ENCODE measurements at places on chromosomes 6 and 20.

DNA sequence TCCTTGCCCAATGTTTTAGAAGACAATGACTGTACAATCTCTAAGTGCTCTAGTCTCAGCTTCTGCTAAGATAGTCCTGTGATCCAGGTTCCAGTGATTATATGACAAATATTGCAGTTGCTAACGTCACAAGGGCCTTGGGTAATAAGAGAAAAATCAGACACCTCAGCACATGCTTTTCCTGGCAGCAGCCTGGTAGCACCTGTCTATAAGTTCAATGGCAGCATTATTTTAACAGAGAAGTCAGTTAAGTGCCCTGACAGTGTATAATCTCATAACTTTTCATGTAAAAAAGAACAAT is 121.3 kb upstream of the BCLAF1 start:
- DNase-seq = no peak

DNA sequence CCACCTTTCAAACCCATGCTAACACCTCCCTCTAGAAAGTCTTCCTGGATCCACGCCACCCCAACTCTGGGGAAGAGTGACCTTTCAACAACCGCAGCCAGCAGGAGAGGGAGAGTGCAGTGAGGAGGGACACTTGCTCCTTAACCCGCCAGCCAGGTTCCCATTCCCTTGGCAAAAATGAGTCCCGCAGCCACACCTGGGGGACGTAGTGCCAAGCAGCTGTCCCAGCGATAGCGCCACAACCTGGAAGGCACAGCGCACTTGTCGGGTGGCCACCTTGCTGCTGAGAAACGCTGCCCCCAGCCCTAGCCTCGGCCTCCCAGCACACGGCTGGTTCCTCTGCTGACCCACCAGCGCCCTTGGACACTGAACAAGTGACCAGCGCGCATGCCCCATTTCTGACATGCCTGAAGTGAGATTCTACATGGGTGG is 119.3 kb downstream of the JPH2 start:
- no peak for DNase-seq

- DNase-seq = no peak
These were observed 5.3 kb downstream of the ZNF512B start for GRCh38 chr20:63964412-63964811.

GRCh38 chr20:4546786-4547185 is 174.9 kb upstream of the PRND start:
- no peak for DNase-seq

DNA sequence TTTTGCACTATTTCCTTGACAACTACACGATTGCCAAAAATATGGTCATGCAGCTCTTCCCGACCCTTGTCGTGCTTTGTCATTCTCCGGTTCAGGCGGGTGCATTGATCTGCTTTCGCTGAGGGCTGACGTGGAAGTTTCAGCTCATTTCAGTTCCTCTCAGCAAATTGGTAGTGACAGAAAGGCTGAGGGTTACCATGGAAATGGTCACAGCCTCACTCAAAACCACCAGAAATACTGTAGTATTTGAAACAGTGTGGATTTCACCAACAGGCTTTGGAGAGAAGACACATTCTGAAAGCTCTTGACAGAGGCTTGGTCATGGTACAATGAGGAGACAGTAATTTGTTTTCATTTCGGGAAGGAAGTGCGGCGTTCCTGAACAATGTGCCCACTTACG is 99.7 kb upstream of the EXOC2 start:
- no peak for DNase-seq

DNA sequence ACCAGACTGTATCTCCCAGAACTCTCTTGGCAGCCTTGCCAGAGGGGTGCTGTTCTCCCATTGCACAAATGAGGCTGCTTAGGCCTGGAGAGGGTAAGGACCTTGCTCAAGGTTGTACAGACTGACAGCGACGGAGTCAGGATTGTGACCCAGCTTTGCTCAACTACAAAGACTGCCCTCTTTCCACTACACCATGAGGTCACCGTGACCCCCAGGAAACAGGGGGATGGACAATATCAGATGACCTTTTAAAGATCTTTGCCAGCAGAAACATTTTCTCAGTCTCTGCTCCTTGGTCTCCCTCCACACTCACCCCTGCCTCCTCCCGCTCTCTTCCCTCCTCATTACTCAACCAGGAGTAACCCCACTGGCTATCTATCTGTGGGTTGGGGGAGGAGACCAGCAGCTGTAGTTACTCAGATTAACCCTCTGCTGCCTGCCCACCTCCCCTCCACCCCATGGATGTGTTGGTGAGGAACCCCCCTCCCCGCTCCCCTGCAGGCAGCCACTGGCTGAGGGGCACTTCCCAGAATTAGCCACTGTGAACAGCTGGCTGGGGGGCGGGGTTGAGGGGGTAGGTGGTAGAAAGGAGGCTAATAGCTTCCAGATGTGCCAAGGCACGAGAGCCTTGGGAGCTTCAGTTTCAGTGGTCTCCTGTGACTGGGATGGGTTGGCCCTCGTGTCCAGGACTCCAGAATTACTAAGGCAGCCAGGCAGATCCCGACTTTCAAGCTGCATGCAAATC is 26.9 kb upstream of the MRPS18A start:
- DNase-seq = no peak

DNA sequence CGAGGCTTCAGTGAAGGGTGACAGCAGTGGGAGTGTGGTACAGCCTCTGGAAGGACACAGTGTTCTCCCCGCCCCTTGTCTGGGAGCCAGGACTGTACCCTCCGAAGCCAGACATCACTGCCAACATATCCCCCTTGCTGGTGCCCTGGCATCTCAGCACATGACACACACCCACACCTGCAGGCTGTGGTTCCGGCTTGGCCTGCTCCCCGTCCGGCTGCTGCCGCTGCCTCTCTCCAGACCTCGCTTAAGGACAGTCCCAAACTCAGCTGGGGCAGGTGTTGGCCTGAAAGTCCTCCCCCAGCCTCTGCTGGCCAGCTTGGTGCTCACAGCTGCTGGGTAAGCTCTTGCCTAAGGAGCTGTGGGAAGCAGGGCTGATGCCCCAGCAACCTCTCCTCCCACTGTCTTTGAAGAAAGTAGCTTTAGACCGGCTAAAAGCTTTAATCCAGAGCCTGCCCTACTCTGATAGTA is 7.0 kb downstream of the EMILIN3 start:
- DNase-seq = no peak

GRCh38 chr6:15544321-15544900 is 118.4 kb downstream of the DTNBP1 start:
- no peak for DNase-seq

- DNase-seq = no peak
These were observed 2.7 kb downstream of the TMEM74B start for GRCh38 chr20:1182106-1182505.

All from central memory CD4-positive, alpha-beta T cell (primary cell).